SJSA1 (cell line): ENCODE measurements at places on chromosomes 5 and 9. TPM values are rescaled to one million over a fixed set of nuclear protein-coding genes. Genes with fewer than 3 reads are reported as not detected.

Gene SDHA
- total RNA-seq, result 57.1 and 63.5 TPM in 2 replicates

DNA sequence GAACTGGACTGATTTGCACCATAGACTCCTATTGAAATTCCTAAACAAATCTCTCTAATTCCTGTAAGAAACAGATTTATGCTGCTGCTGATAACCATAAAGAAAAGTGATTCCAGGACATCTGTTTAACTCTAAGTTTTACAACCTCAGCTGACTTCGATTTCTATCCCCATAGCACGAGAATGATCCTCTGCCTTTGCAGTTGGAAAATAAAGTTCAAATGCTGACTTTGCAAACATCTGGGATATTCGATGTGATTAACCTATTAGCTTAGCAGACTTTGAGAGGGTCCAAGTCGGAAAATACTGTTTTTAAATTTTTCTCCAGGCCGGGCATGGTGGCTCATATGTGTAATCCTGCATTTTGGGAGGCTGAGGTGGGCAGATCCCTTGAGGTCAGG lies 247.3 kb downstream of the PSAT1 start:
- no peak overlapping the region for H3K27ac ChIP-seq
- no peak for DNase-seq
- H3K4me1 ChIP-seq, result peaks cover 15% of the 10 kb centered on the region
- no peak overlapping the region for H3K4me3 ChIP-seq
- H3K36me3 ChIP-seq, result no peaks in the 10 kb centered on the region

DNA sequence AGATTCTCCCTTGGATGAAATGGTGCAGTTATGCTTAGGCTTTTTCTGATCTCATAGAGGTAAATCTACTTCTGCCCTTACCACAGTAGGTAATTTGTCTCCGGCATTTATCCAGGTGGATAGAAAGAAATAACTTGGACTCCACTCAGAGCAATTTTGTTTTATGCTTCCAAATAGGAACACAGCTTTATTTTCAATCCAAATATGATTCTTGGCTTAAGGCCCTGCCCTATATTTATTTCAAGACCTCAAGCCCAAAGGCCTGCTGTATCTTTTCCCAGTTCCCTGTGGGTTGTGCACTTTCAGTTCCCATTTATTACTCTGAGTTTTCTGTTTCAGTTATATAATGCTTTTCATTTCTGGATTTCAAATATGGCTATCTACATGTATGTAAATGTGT lies 274.2 kb upstream of the SMC2 start:
- H3K27ac ChIP-seq, result no peak overlapping the region
- no peaks in the 10 kb centered on the region for H3K4me1 ChIP-seq
- no peak overlapping the region for H3K4me3 ChIP-seq
- DNase-seq, result no peak

Gene CHSY3
- total RNA-seq, result 0.03 and 0.24 TPM in 2 replicates

DNA sequence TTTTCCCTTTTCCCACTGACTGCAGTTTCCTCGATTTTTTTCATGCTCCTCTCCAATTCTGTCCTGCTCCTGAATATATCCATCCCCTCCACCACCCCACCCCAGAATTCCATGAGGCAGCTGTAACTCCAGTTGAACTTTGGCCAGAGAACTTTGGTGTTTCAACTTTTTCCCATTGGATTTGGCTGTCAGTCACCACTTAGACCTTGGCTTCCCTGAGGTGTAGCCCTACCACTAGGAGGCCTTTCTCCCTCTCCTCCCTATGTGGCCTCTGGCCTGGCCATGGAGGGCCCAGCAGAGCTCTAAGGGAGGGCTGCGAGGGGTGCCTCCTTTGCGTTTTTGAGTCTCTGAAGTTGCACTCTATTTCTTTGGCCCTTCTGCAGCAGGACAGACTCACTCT lies 261.3 kb downstream of the PIK3R1 start:
- H3K27ac ChIP-seq, result no peak overlapping the region
- H3K4me3 ChIP-seq, result no peak overlapping the region
- no peaks in the 10 kb centered on the region for H3K27me3 ChIP-seq
- H3K36me3 ChIP-seq, result no peaks in the 10 kb centered on the region

- H3K4me3 ChIP-seq, result no peak overlapping the region
- H3K36me3 ChIP-seq, result no peaks in the 10 kb centered on the region
- DNase-seq, result peak; percentile 41
- no peaks in the 10 kb centered on the region for H3K4me1 ChIP-seq
- peaks cover 58% of the 10 kb centered on the region for H3K27me3 ChIP-seq
Observed at GRCh38 chr5:945691-946551, 53.2 kb downstream of the TRIP13 start.

DNA sequence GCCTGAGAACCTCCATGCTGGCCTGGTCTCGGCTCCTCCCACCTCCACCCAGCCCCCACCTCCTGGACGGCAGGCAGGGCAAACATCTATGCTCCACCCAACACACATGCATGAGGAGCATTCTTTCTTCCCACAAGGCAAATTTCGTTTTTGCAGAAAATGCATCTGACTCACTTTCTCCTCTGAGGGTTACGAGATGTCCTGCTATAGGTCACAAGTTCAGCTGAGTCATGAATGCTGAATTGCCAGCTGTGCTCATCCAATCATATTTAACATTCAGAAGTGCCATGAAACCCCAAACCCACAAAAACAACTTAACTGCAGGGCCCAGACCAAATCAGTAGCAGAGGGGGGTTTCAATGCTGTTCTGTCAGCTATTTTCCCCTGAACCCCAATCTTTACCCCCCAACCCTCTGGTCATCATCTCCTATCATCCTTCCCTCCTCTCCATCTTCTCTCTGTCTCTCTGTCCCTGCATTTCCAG lies 39.0 kb upstream of the OSMR start:
- H3K36me3 ChIP-seq, result no peaks in the 10 kb centered on the region
- H3K4me1 ChIP-seq, result peaks cover 65% of the 10 kb centered on the region
- DNase-seq, result peak; percentile 97
- H3K27me3 ChIP-seq, result no peaks in the 10 kb centered on the region
- H3K27ac ChIP-seq, result peak overlapping the region; percentile 86
